CD4-positive, alpha-beta T cell treated with Interferon alpha-2 for 1 hour (primary cell): ENCODE measurements at places on chromosomes 4 and X.

- no peak for DNase-seq
These were observed 233.4 kb upstream of the ANXA3 start for GRCh38 chr4:78318126-78318525.

GRCh38 chr4:78542373-78542772 is 9.2 kb upstream of the ANXA3 start:
- no peak for DNase-seq

DNA sequence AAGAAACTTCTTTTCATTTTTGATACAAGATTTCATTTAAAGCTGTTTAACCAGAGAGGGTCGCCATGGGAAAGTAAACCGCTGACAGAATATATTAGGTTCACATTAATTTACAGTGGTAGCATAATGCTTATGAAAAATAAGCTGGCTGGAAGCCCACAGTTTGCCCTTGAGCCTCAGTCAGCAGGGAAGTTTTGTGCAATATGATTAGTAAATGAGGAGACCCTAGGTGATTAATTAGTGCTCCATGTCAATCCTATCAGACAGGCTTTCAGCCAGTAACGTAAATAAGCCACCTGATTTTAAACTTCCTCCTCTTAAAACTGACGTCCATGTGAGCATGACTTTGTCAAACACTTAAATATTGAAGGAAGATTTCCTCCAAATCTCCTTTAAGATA is 134.2 kb downstream of the TSPAN5 start:
- DNase-seq, result no peak

GRCh38 chr4:48270951-48271473 is 1.4 kb upstream of the TEC start:
- DNase-seq, result no peak

DNA sequence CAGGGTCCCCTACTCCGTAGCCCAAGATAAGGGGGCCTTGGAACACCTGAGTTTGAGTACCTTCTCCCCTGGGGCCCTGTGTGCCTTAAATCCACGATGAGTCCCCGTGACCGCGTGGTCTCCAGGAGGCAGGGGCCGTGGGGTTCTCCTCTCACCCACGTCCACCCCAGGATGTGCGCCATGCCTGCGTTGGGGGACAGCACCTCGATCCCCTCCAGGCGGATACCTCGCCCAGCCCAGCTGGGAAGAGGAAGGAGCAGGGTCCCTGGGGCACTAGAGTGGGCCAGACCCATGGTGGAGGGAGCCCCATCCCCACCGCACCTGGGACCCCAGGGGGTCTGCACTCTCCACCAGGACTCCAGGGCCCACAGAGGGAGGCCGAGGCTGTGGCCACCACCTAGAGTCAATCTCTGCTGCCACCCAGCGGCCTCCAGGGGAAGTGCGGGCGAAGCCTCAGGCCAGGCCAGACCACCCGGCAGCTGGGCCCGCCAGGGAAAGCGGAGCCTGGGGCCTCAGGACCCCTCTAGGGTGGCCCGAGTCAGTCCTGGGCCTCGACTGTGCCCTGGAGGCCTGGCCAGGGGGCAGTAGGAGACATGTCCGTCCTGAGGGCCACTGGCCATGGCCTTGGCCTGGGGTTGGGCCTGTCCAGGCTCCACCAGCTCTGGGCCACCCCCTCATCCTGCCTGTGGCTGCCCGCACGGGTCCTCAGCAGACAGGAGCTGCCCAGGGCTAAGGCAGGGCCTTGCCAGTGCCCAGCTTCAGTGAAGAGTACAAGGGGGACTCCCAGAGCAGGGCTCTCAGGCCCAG is 55.0 kb downstream of the FAM53A start:
- DNase-seq, result peak; percentile 74

DNA sequence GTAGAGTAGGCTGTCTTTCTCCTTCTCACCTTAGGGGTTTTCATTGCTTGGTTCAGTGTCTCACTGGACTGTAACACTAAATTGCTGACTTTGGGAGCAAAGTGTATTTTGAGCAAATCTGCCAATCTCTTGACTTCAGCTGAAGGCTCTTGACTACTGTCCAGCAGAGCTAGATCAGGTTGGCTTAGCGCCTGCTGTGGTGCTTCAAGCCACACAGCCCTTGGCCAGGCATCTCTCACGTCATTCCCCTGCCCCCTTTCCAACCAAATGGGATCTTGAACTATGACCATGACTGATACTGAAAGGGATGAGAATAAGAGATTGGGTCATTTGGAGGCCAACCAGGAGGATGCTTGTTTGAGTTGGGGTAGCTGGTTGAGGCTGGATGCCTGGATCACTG is 4.8 kb downstream of the SLC16A2 start:
- no peak for DNase-seq

DNA sequence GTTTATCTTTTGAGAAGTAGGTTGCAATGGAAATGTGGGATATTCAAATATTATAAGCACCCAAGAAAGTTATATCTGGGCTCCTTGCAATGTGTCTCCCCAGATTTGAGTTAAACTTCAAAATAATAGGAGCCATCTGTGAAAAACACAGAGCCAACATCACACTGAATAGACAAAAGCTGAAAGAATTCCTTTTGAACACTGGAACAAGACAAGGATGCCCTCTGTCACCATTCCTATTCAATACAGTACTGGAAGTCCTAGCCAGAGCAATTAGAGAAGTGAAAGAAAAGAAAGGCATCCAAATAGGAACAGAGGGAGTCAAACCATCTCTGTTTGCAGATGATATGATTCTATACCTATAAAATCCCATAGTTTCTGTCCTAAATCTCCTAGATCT is 114.3 kb upstream of the IL1RAPL1 start:
- DNase-seq, result no peak

DNA sequence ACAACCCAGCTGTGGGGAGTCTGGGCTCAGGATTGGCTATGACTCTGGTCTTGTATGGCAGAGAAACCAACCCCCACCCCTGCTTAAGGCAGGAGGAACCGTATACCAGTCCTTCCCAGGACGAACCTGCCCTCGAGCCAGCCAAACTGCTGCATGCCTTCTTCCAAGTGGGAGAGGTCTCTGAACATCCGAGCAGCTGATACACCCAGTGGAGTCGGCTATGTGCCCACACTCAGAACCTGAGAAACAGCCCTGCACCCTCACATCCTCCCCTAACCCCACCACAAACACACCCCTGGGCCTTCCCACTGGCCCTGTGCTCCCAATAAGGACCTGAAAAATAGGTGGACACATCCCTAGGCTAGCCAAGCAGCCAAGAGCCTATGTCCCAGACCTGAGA is 21.8 kb downstream of the C4orf33 start:
- no peak for DNase-seq

- DNase-seq, result no peak
These were observed 86.8 kb upstream of the ETNPPL start for GRCh38 chr4:108849611-108850168.

- DNase-seq, result no peak
These were observed 4.4 kb downstream of the RGS12 start for GRCh38 chr4:3297066-3297859.

- DNase-seq, result no peak
These were observed 172.5 kb downstream of the HNRNPD start for GRCh38 chr4:82201303-82201702.

DNA sequence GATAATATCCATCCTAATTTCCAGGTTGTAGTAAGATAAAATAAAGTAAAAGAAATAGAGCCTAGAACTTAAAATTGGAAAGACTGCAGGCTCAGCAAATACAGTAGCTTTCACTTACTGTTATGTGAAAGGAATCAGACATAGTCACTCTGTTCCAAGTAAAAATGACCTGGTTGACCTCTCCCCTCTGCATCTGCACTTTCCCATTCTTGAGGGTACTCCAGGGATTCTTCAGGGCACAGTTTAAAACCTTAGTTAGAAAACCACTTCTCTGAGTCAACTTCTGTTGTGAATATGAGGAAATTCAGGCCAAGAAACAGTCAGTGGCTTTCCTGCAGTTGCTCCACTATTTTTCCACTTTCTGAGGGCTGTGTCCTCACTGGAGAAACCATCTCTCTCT is 42.9 kb downstream of the FRAS1 start:
- no peak for DNase-seq

DNA sequence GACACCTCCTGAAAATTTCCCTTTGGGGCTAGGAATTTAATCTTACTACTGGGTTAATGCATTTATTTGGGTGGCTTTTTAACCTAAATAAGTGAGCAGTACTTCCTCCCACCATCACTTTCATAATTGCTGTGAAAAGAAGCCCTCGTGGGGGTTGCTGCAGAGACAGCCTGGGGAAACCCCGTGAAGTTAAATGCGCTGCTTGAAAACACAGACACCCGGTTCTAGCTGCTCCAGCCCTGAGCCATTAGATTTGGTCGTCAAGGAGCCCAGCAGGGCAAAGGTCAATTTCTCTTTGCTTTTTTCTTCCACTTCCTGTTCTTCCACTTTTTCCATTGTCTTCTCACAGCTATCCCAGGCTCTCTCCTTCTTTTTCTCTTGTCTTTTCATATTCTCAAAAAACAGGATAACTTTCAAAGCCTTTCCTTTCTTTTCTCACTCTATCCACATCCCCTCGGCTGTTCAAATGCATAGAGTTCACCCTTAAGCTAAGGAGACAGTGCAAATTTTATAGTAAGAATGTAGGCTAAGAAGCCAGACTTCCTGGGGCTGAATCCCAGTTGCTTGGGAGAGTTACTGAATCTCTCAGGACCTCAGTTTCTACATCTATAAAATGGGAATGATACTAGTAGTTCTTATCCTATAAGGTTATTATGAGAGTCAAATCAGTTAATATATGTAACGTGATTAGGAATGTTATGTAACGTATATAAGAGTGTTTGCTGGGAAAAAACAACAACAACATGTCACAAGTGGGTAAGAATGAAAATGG is 91.5 kb upstream of the ZNF827 start:
- peak; percentile 54 for DNase-seq

DNA sequence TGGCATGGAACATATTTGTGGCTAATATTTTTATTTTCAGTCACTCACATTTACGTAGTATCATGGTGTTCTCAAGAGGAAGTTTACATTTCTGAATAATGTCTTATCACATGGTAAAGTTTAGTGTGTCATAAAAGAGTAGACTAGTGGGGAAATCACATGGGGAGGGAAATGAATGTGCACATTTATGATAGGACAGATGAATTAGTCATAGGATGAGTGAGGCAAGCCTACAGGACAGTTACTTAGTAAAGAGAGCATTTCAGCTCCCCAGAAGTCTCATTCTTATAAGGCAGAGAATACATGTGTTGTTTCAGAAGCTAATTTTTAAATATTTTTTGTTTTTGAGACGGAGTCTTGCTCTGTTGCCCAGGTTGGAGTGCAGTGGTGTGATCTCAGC is 6.2 kb downstream of the GK start:
- DNase-seq, result no peak

GRCh38 chrX:95585321-95585720 is 1099.3 kb upstream of the DIAPH2 start:
- no peak for DNase-seq

GRCh38 chr4:139189972-139190371 is 13.0 kb upstream of the ELF2 start:
- DNase-seq, result no peak

DNA sequence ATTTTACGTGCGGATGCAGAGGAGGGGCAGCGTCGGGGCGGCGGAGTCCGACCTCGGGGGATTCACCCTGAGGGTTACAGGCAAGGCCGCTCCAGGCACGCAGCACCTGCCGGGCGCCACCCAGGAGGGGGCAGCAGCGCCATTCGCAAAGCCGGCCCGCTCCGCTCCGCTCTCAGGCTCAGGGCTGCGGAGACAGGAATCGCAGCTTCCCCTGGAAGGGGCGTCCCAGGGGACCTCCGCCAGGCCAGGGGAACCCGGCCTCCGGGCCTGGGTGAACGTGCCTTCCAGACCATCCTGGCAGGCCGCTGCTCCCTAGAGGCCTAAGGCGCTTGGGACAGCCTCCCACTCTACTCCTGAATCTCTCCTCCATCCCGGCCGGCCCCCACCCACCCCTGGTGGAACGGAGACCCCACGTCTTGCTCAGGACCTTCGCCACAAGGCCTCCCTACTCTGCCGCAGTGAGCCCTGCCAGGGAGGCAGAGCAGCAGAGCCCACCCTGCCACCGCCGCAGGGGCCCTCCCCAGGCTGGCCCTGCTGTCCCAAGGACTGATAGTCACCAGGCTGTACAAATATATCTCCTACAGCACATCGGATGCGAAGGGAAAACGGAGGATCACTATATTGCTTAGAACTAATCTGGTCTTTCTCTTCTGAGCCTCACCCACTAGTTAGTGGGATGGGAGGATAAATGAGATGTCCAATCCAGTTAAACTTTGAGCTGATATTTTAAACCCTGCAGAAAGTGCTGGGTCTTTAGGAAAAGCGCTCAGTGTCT is 115.0 kb downstream of the SMIM20 start:
- DNase-seq, result peak; percentile 60

- no peak for DNase-seq
These were observed 1382.5 kb downstream of the C4orf33 start for GRCh38 chr4:130478406-130478805.
